PC-3 (cell line): ENCODE measurements at places on chromosomes 11 and 22. TPM values are rescaled to one million over a fixed set of nuclear protein-coding genes. Genes with fewer than 3 reads are reported as not detected.

DNA sequence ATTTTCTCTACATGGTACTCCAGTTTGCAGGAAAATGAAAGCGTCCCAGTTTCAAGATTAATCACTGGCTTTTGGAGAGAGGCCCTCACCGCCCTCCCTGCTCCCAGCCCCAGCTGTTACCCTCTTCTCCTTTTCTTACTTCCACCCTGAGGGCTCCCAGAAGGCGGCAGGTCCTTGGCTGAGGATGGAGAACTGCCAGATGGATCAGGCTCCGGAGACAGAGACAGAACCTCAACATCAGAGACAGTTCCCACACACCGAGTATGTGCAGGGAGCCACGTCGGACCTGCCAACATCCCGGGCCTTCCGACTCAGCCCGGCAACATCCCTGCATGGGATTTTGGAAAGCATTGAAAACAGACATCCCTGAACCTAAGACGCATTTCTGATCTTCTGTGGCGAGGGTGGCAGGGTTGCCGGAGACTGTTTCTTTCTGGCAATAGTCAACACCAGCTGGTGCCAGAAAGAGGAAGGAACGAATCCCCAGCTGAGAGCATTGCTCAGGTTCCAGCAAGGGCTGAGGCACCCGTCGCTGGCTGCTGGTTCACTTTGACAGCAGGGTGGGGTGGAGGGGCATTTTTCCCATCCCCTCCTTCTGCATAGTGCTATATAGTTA is 467.1 kb downstream of the MIAT start:
- H3K4me3 ChIP-seq: no peak overlapping the region
- peaks cover 28% of the 10 kb centered on the region for H3K27me3 ChIP-seq
- H3K27ac ChIP-seq: no peak overlapping the region
- DNase-seq: no peak
- no peaks in the 10 kb centered on the region for H3K4me1 ChIP-seq

- no peak overlapping the region for H3K4me3 ChIP-seq
- H3K36me3 ChIP-seq: no peaks in the 10 kb centered on the region
- no peaks in the 10 kb centered on the region for H3K27me3 ChIP-seq
- DNase-seq: no peak
- peaks cover 15% of the 10 kb centered on the region for H3K4me1 ChIP-seq
- no peak overlapping the region for H3K27ac ChIP-seq
These were observed 46.9 kb downstream of the C11orf96 start for GRCh38 chr11:43989162-43989981.

DNA sequence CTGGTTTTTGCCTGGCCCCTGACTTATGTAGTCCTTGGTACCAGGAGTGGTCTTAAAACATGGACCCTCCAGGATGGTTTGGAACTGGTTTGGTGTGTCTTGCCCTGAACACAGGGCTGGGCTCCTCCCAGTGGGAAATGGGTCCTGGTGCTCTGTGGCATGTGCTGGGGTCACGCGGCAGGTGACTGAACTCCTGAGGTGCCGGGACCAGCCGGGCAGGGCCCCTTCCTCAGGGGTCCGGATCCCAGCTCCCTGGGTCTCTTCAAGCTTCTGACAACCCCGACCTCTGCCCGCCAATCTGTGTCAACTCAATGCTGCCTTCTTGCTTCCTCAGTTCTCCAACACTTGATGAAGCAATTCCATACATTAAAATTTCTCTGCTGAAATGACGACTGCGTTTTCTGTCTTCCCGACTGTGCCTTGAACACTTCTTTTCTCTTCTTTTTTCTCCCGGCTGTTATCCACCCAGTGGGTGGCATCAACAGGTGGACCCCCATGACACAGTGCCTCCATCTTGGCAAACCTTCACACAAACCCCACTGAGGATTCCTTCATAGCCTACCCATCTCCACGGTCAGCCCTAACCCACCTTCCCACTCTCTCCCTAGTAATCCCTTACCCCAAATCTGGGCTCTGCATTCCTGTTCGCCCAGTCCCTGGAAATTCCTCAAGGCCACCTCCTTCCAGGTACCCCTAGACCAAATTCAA is 4.4 kb downstream of the IFT27 start:
- no peaks in the 10 kb centered on the region for H3K27me3 ChIP-seq
- H3K27ac ChIP-seq: no peak overlapping the region
- H3K36me3 ChIP-seq: no peaks in the 10 kb centered on the region
- no peak for DNase-seq
- no peak overlapping the region for H3K4me3 ChIP-seq

SLC17A6 gene
- not detected in 2 replicates for total RNA-seq

DNA sequence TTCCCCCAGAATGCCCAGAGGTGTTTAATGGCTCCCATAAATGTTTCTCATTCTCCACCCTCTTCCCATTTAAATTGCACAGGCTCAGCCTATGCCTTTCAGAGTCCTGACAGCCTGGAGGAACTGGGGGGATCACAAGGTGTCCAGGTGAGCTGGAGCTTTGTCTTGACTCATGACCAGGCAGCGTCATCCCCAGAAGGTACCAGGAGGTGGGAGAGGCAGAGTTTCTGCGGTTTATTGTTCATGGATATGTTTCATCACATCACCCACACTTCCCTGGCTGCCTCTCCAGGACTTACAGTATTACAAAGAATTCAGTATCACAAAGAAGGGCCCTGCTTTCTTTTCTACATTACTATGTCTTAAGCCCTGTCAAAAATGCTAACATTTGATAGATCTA is 103.2 kb upstream of the GALNT18 start:
- H3K4me1 ChIP-seq: no peaks in the 10 kb centered on the region
- H3K27me3 ChIP-seq: no peaks in the 10 kb centered on the region
- no peak overlapping the region for H3K27ac ChIP-seq
- H3K4me3 ChIP-seq: no peak overlapping the region
- peak; percentile 7 for DNase-seq
- no peaks in the 10 kb centered on the region for H3K36me3 ChIP-seq

DNA sequence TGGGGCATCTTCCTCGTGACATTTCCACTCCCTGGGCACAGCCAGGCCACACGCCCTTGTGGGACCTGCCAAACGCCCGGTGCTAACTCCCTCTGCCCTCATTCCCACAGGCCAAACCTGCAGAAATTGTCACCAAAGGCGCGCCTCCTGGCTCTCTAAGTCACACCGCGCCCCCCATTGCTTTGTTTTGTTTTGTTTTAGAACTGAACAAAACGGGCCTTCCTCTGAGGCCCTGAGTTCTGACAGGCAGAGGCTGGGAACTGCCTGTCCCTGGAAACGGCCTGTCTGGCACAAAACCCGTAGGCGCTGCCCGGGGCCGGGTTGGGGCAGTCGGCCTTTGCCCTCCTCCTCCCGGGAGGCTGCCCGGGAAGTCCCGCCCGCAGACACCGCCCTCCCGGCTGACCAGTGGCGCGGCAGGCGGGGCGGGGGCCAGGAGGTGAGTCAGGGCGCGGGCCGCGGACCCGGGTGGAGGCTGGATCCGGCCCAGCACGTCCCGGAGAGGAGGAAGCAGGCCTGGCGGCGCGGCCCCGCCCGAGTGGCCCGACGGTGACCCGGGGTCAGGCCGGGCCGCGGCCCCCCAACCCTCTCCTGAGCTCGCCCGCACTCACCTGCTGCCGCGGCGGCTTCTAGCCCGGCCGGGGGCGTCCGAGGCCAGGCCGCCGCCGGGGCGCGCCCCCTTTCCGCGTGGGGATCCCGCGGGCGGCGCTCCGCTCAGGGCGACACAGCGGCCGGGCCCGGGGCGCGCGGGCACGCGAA is 465 bp downstream of the SUN2 start:
- peak; percentile 66 for DNase-seq
- H3K27me3 ChIP-seq: no peaks in the 10 kb centered on the region
- H3K27ac ChIP-seq: peak overlapping the region; percentile 75

DNA sequence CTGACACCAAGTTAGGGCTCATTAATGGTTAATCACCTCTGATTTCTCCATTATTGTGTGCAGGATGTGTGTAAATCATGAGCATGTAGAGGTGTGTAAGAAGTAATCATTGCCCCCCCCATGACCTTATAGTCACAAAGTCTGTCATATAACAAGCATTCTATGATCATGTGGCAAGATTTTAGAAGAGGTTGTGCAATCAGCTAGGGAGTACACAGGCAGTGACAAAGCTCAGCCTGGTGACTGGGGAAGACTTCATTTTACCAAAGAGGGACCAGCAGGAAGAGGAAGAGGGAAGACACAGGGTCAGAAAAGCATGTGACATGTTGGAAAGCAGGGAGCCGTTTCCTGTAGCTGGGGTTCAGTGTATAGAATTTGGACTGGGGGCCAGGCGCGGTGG is 176.5 kb upstream of the LARGE1 start:
- no peak overlapping the region for H3K27ac ChIP-seq
- no peaks in the 10 kb centered on the region for H3K36me3 ChIP-seq
- no peaks in the 10 kb centered on the region for H3K27me3 ChIP-seq

GRIA4 gene
- not detected in 2 replicates for total RNA-seq

SNX15 gene
- total RNA-seq: 15.1 and 40.4 TPM in 2 replicates

GRCh38 chr11:33052231-33052630 is 12.9 kb downstream of the TCP11L1 start:
- H3K4me1 ChIP-seq: peaks cover 7% of the 10 kb centered on the region
- no peak for DNase-seq
- H3K4me3 ChIP-seq: no peak overlapping the region
- H3K36me3 ChIP-seq: peaks cover 10% of the 10 kb centered on the region; the same call in 1 of the 2 replicates
- no peak overlapping the region for H3K27ac ChIP-seq

GRCh38 chr11:36412781-36413383 is 97.2 kb downstream of the TRAF6 start:
- H3K4me1 ChIP-seq: no peaks in the 10 kb centered on the region
- DNase-seq: no peak
- no peak overlapping the region for H3K4me3 ChIP-seq
- H3K36me3 ChIP-seq: no peaks in the 10 kb centered on the region
- H3K27ac ChIP-seq: no peak overlapping the region

- peak; percentile 98 for DNase-seq
- H3K36me3 ChIP-seq: no peaks in the 10 kb centered on the region
- peak overlapping the region; percentile 60 for H3K4me3 ChIP-seq
- no peaks in the 10 kb centered on the region for H3K27me3 ChIP-seq
- peak overlapping the region; percentile 94 for H3K27ac ChIP-seq
These were observed 6.7 kb upstream of the AHNAK start for GRCh38 chr11:62553080-62553838.

SLC22A6 gene
- not detected in 2 replicates for total RNA-seq

- H3K27me3 ChIP-seq: no peaks in the 10 kb centered on the region
- no peaks in the 10 kb centered on the region for H3K36me3 ChIP-seq
- peak; percentile 60 for DNase-seq
- H3K4me1 ChIP-seq: no peaks in the 10 kb centered on the region
- H3K4me3 ChIP-seq: no peak overlapping the region
These were observed 12.8 kb downstream of the MAPK8IP2 start for GRCh38 chr22:50613291-50613981.

TTLL1 gene
- 0.35 and 0.77 TPM in 2 replicates for total RNA-seq

DNA sequence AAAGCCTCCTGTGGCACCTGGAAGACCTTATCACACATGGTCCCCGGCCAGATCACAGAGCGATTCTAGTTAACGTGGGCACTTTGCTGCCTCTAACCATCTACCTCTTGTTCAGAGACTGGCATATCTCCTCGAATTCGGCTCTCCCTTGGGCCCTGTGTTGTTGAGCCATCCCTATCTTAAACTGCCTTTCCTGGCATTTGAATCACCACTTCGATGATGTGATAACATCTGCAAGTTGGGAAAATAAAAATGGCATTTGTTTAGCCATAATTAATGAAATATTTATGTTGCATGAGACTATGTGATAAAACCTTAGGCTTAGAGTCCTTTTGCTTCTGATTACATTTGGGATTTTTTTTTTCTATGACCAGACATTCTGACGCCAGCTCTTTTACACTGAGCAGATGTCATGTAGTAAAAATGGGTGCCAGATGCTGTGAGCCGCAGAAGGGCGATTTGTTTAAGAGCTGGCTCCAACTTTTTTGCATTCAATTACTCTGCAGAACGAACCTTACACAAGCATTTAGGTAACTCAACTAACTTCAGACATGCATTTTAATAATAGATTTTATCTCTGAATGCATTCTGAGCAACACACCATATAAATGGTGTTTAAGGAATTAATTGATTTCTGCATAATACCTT is 58.5 kb upstream of the PARVA start:
- no peaks in the 10 kb centered on the region for H3K27me3 ChIP-seq
- peaks cover 5% of the 10 kb centered on the region; the same call in 1 of the 2 replicates for H3K36me3 ChIP-seq
- H3K4me3 ChIP-seq: no peak overlapping the region
- no peak for DNase-seq

DNA sequence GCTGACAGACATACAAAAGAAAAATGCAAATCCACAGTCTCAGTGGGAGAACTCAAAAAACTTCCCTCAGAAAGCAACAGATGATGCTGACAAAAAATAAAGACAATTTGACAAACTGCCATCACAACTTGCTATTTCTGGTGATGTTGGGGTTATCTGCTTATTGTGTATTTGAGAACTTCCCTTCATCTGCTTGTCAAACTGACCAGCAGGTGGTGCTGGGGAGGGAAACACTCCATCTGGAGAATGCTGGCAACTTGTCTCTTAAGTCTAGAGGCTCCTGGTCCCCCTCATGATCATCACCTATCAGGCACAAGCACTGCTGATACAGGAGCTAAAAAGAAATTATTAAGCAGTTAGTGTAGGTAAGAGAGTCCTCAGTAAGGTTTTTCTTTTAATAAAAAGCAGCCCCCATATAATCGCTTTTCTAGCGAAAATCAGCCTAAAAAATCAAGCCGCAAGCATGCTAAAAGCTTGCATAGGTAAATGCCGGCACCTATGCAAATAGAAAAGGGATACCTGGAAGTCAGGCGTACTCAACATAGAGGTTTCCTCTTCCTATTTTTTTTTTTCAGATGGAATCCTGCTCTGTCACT is 9.8 kb upstream of the FAM111B start:
- H3K27ac ChIP-seq: no peak overlapping the region
- 0 out of 2 replicates have a peak, but pooled peaks cover 18% of the 10 kb centered on the region for H3K27me3 ChIP-seq
- peak; percentile 75 for DNase-seq
- no peak overlapping the region for H3K4me3 ChIP-seq
